ENCODE measurements at places on chromosomes 7 and 10.
A peak's percentile ranks its signal among the peaks of the same experiment; 100 is the strongest.

DNA sequence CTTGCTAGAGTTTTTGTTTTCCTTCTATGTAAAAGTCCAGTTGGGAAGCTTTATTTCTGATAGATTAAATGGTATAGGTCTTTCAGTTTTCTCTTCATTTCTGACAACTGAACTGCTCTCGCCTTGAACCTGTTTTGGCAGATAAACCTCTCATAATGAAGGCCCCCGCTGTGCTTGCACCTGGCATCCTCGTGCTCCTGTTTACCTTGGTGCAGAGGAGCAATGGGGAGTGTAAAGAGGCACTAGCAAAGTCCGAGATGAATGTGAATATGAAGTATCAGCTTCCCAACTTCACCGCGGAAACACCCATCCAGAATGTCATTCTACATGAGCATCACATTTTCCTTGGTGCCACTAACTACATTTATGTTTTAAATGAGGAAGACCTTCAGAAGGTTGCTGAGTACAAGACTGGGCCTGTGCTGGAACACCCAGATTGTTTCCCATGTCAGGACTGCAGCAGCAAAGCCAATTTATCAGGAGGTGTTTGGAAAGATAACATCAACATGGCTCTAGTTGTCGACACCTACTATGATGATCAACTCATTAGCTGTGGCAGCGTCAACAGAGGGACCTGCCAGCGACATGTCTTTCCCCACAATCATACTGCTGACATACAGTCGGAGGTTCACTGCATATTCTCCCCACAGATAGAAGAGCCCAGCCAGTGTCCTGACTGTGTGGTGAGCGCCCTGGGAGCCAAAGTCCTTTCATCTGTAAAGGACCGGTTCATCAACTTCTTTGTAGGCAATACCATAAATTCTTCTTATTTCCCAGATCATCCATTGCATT, 27.1 kb downstream of the MET start:
- DNase-seq, result no peak

DNA sequence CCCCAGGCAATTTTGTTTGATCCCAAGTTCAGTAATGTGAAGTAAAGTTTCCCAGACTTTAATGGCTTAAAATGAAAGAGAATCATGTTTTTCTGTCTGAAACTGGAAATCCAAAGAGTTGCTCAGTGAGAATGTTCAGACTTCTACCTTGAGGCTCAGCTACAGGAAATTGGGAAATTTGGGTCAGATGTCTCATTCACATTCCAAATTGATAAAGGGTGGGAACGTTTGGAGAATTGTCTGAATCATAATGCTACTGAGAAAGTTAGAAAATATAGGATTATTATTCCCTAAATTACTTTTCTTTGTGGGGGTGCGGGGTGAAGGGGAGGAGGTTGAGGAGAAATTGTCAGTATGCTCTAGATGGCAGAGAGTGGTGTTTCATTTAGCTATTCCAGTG, 773.9 kb downstream of the LRMDA start:
- DNase-seq, result peak; percentile 21

- DNase-seq, result no peak
These were observed at the start of gene SNCG for GRCh38 chr10:86958116-86958900. Gene SNCG (plus strand): TSS chr10:86958599. CDS start chr10:86958698, 99 bp downstream.

DNA sequence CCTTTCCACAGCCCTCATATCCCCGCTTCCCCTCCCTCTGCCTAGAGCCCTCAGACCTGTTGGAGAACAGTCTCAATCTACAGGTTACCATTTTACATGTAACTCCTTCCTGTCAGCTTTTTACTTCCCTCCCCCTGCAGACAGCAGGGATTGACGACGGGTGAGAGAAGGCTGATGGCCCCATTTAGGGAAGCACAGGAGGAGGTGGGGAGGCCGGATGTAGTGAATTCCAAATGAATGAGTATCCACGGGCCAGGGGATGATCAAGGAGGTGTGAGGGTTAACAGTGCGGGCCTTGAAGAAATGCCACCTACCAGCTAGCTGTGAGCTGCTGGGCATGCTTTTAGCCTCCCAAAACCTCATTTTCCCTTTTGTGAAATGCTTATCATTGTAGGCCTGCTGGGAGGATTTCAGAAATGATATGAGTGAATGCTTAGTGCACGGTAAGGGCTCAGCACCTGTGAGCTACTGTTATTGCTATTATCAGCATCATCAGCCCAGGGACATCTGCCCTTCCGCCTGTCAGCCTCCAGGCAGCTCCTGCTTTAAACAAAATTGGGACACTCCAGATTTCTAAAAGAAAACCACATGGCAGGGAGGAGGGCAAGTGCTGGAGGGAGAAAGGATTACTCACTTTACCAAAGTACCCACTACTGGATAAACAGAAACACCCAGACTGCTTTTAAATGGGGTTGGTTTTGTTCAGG, 6.5 kb upstream of the NANOS1 start:
- no peak for DNase-seq

DNA sequence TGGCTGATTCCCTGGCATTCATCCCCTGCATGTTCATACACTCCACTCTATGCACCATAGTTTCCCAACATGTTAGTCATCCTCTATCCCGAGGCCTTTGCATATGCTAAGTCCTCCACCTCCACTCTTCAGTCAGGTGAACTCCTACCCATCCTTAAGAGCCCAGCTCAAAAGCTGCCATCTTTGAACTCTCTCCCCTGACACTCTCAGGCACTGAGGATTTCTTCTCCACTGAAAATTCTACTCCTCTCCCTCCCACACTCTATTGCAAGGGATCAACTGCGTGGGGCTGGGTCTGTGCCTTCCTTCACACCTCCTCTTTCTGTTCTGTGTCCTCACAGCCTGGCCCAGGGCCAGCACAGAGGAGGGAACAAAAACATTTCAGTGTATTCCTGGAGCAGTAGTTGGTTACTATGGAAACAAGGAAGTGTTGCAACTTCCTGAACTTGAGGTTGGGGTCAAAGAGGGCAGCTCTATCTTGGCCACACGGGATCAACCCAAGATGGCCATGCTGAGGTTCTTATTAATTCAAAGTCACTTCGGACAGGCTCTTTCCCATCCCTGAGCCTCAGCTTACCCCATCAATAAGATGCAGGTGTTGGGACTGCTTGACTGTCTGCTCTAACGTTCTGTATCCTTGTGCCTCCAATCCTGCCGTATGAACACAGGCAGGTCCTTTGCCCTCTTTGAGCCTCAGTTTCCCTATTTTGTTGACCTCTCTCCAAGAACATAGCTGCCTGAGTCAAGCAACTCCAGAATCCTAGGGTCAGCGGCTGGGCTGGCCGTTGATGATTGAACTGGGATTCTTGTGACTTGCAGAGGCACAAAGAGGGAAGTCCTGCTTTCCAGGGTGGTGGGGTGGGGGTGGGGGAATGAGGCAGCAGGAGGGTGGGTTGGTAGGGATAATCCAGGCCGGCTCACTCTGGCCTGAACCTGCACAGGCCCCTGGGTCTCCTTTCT, 15.5 kb downstream of the ZMIZ1 start:
- no peak for DNase-seq

- DNase-seq, result no peak
These were observed 80.4 kb downstream of the UBE3C start for GRCh38 chr7:157219154-157219553.

- no peak for DNase-seq
These were observed 63.6 kb upstream of the TRIM24 start for GRCh38 chr7:138396251-138397070.

DNA sequence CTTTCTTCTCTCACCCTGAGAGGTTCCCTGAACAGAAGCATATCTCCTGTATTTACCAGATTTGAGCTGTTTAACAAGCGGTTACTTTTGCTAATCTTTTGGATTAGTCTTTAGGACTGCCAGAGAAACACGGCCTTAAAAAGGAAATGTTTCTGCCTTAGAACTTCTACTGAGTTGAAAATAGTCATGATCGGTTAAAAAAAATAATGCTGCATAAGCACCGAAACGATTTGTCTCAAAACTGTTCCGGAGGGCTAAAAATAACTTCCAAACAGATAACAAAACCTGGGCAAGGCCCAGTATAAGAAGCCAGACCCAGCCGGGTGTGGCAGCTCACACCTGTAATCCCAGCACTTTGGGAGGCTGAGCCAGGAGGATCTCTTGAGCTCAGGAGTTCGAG, 43.3 kb upstream of the CYTH3 start:
- DNase-seq, result no peak

DNA sequence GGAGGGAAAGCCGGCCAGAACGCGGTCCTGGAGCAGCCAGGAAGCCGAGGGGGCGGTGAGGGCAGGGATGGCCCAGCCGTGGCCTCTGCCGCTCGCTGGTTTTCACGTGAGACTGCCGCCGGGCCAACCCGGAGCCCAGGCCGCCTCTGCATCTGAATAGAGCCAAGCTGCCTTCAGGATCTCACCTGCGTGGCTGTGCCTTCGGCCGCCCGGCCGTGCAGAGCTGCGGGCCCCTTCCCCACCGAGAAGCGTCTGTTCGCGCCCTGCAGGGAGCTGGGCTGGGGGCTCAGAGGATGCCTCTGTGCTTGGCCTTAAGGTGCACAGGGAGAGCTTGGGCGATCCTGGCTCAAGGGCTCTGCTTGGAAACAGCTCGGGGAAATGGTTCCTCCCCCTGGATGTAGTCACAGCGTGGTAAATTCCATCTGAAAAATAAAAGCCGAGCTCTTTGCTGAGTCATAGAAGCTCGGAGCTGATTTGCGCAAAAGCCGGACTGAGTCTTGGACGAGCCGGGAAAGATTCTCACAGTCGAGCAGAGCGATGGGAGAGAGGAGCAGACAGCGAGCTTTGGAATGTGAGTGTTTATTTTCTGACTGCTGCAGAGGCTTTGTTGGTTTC, at the start of gene JAKMIP3:
JAKMIP3 (plus strand) TSS at position 456 of the 615 bp plus-strand sequence. CDS start 38,863 bp downstream, outside the sequence.
- DNase-seq, result peak; percentile 86

DNA sequence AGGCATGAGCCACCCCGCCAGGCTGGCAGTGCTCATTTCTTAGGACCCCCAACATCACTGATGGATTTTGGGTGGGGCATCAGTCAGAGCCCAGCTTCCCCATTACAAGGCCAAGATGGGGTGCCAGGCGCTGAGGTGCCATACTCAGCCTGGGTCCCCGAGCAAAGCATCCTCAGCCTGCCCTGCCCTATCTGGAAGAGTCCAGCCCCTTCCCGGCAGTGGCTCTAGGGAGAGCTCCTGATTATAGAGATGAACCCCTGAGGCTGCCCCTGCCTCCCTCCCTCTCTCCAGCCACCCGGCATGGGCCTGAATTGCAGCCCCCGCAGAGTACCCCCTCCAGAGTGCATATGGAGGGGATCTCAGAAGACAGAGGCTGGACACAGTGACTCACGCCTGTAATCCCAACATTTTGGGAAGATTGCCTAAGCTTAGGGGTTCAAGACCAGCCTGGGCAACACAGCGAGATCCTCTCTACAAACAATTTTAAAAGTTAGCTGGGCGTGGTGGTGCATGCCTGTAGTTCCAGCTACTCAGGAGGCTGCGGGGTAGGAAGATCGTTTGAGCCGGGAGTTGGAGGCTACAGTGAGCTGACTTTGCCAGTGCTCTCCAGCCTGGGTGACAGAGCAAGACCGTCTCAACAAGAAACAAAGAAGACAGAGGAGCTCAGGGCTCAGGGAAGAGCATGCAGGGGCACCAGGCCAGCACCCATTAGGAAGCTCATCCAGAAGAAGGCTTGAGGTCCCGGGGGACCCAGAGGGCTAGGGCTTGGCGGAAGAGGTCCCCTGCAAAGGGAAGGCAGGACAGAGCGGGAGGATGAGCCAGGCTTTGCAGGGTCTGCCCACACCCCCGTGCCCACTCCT, 13.3 kb downstream of the LAT2 start:
- DNase-seq, result no peak

Measured in fibroblast of skin of left quadriceps (primary cell).